NCI-H524 treated with DMSO at 0.1 percent for 48 hours (cell line): ENCODE measurements at places on chromosomes 16 and 17.
A peak's percentile ranks its signal among the peaks of the same experiment; 100 is the strongest.

- DNase-seq: peak; percentile 46
Observed at GRCh38 chr16:84088695-84089395, 27.9 kb downstream of the MBTPS1 start.

DNA sequence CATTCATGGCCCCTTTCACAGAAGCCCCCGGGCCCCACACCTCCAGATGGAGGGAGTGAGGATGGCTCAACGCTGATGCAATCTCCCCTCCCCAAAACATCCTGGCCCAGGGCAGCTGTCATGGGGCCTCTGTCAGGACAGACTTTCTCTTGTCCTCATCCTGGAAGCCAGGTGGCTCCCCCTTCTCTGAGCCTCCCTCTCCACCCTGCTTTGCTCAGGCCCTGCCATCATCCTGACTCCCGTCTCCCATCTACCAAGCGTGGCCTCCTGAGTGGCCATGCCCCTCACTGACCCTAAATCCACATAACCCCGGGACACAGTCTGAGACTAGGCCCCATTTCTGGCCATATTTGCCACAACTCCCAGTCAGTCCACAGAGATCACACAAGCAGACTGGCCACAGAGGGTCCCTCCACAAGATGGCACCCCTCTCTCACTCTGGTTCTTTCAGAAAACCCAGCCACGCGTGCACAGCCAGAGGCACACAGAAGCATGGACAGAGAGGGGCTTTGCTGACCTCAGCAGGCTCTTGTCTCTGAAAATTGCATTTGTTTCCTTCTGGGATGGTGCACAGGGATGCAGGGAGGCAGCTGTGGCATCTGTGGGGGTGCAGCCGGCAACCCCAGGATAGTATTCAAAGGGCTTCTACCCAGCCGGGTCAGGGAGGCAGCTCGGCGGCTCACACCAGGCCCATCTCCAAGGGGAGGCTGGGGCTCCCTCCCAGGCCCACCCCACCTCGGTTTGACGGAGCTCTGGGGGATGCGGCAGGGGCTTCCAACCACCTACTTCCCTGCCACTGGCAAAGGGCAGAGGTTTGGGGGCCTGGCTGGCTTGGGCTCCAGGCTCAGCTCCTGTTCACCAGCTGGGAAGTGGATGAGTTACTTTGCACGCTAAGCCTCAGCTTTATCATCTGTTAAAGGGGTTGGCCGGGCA lies 16.9 kb downstream of the DOC2B start:
- DNase-seq: no peak

DNA sequence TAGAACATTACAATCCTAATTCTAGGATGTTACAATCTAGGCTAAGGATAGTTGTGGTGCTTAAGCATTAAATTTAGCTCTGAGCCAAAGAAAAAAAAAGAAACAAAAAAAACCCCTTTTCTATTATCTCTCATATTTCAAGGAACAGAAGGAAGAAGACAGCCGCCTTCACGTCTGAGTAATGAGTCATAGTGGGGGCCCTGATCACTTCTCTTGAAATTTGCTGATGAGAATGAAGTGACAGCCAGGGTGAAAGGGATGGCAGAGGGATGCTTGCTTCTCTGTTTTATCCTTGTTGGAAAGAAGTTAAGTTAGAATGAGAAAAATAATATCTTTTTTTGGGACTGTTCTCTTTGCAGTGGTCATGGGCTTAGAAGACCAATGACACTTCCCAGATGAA lies 82.6 kb upstream of the MPHOSPH6 start:
- DNase-seq: no peak

GRCh38 chr17:4163951-4164350 lies 21.0 kb downstream of the CYB5D2 start:
- DNase-seq: no peak

- DNase-seq: peak; percentile 75
Observed at GRCh38 chr16:84032458-84033178, 10.0 kb downstream of the SLC38A8 start.

DNA sequence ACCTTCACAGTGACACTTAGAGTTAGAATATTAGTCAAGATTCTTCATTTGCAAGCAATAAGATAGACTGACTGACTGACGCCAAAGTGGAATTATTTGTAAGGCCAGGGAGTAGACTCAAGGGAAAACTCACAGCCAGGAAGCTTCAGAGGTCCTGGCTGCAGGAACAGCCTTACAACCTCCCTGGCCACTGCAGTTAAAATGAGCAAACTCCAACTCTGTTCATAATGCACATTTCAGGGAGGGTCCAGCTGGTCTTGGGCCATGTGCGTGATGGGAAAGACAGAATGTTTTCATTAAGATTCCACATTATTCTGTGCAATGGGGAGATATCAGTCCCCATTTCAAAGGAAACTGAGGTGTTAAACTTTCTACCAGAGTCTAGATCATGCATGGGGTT lies 9.9 kb downstream of the CAPNS2 start:
- no peak for DNase-seq

DNA sequence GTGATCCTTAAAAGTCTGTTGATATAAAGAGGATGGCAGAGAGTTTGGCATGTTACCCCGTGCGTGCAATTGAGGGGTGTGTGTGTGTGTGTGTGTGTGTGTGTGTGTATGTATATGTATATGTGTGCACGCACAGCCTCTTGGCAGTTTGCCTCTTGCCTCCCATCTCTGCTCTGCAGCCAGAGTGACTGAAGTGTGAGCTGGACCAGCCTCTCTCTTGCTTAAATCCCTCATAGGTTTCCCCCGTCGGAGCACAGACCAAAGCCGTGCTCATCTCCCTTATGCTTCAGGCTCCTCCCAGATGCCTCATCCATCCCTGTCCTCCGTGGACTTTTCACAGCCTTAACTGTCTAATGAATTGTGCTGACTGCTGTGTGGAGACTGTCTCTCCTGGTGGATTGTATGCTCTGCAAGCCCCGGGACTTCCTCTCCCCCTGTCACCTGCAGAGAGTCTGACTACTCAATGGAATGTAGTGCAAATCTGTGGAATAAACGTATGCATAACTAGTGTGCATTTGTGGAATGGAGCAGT lies 413.5 kb downstream of the CPPED1 start:
- DNase-seq: no peak
